ENCODE measurements at places on chromosomes 13 and 19. TPM values are rescaled to one million over a fixed set of nuclear protein-coding genes. Genes with fewer than 3 reads are reported as not detected.

SIGLEC12 gene
- total RNA-seq = not detected

ZNF284 gene
- 3.0 TPM for total RNA-seq

SIGLEC10 gene
- total RNA-seq = not detected

CRX gene
- total RNA-seq = not detected

DCT gene
- total RNA-seq = 0.09 TPM

CASP14 gene
- not detected for total RNA-seq

PLIN4 gene
- not detected for total RNA-seq

ZNF835 gene
- total RNA-seq = 0.09 TPM

IRGC gene
- not detected for total RNA-seq

PSG6 gene
- not detected for total RNA-seq

SH2D3A gene
- not detected for total RNA-seq

ATXN8OS gene
- not detected for total RNA-seq

ZNF837 gene
- total RNA-seq = 1.9 TPM

FAM174C gene
- total RNA-seq = 45.4 TPM

CDC34 gene
- total RNA-seq = 60.8 TPM

ZNF90 gene
- total RNA-seq = 1.2 TPM

RCBTB2 gene
- total RNA-seq = 5.8 TPM

CD70 gene
- total RNA-seq = not detected

CLEC17A gene
- not detected for total RNA-seq

ZFR2 gene
- total RNA-seq = not detected

All from smooth muscle cell of the umbilical artery (primary cell).